ENCODE measurements at places on chromosomes 1 and 21.
A peak's percentile ranks its signal among the peaks of the same experiment; 100 is the strongest.

GRCh38 chr1:213720032-213720431 lies 267.7 kb upstream of the PROX1 start:
- no peak for DNase-seq

GRCh38 chr1:84624876-84625275 lies 50.6 kb upstream of the CTBS start:
- no peak for DNase-seq

DNA sequence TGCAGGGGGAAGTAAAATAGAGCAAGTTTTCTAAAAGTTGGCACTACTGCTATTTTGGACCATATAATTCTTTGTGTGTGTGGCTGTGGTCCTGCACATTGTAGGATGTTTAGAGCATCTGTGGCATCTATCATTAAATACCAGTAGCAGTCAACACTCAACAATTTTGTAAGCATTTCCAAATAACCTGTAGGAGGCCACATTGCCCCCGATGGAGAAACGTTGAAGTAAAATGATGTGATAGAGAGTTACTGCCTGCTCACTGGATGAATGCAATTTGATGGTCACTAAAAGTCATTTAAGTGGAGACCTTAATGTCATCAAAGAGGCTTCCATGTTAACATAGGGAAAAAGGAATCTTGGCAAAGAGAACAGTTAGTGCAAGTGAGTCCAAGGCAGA lies 560.8 kb downstream of the NEGR1 start:
- no peak for DNase-seq

- no peak for DNase-seq
Observed at GRCh38 chr1:221839321-221839720, 97.4 kb upstream of the DUSP10 start.

GRCh38 chr21:40331172-40331571 lies 463.9 kb downstream of the PCP4 start:
- no peak for DNase-seq

GRCh38 chr1:39214714-39214997 lies 10.2 kb downstream of the MACF1 start:
- DNase-seq: no peak

DNA sequence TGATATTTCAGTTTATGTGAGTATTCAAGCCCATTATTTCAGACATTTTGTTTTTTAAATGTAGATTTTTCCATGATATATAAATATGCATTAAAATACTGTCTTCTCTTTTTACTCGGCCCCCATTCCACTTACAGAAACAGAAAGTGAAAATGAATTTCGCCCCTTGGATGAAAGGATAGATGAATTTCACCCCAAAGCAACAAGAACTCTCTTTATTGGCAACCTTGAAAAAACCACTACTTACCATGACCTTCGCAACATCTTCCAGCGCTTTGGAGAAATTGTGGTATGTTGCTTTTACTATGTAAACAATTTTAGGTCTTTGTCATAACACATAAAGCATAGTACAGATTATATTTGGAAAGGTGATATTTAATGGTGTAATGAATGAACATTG lies 59.9 kb downstream of the ZBTB17 start:
- no peak for DNase-seq

DNA sequence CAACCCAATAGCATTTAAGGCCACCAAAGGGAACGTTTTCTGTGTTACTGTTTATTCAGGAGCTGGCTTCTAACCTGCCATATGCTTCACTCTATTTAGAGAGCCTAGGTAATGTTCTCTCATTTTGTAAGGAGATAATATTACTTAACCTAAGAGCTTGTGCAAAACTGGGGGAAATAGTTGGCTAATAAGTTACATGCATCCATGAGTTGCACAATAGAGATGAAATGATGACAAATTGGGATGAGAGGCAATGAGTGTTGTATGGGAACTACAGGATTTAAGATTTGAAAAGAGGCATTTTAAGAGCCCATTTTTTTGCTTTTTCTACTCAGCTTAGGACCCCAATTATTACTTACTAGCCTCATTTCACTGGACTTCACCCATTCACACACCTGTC lies 151.0 kb downstream of the ST6GALNAC3 start:
- no peak for DNase-seq

- DNase-seq: no peak
Observed at GRCh38 chr1:226882631-226883409, 12.4 kb downstream of the PSEN2 start.

DNA sequence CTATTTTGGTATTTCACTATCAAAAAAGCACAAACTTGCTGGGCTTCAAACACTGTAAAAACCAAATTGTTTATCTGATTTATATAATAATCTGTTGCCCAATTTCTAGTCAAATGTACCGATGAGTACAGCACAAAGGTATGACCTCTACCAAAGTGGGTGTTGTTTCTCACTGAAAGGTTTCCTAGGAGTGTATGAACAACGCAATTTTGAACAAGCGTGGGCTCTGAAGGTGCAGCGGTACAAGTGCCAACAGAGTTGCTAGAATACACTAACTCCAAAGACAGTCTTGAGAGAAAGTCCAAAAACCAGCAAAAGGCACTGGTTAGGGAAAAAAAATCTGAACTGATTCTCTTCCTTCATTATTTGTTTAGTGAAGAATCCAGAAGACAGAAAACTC lies 130.4 kb downstream of the ATP1B1 start:
- DNase-seq: no peak

DNA sequence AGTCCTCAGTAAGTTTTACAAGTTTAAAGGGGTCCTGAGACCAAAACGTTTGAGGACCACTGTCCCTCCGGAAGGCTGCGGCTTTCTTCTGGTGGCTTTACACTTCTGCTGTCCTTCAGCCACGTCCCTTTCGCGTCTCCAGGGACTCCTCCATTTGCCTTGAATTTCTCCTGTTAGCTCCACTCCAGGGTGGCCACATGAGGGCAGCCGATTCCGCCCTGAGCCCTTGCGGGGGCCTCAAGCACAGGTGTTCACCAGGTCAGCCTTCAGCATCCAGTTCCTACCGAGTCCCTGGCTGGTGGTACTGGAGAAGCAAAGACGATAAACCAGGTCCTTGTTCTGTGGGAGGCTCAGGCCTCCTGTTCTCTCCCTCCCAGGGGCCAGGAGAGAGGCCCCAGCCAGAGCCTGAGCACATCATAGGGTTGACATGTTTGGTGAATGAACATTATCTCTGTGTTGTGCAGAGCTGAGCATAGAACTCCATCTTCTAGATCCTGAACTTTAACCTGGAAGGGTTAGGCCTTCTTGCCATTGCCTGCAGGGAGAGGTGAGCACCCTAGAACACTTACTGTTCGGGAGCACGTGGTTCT lies 27.4 kb upstream of the COQ8A start:
- no peak for DNase-seq

GRCh38 chr1:203112475-203112874 lies 15.1 kb upstream of the ADORA1 start:
- no peak for DNase-seq

DNA sequence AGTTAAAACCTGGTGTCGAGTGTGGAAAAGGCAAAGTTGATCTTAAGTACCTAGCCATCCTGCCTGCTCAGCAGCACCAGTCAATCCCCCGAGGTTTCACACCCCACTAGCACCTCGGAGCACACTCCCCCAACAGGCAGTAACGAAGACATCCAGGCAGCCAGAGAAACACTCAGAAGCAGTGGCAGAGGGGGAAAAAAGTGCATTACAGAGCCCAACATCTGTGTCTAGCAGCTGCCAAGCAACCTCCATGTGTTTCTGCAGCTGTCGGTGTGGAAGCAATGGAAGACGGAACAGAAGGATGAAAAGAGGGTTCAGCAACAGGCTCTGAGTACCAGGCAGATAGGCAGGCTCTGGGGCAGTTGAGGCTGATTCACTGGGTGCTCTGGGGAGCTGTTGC lies 73.4 kb upstream of the PROX1 start:
- DNase-seq: no peak

DNA sequence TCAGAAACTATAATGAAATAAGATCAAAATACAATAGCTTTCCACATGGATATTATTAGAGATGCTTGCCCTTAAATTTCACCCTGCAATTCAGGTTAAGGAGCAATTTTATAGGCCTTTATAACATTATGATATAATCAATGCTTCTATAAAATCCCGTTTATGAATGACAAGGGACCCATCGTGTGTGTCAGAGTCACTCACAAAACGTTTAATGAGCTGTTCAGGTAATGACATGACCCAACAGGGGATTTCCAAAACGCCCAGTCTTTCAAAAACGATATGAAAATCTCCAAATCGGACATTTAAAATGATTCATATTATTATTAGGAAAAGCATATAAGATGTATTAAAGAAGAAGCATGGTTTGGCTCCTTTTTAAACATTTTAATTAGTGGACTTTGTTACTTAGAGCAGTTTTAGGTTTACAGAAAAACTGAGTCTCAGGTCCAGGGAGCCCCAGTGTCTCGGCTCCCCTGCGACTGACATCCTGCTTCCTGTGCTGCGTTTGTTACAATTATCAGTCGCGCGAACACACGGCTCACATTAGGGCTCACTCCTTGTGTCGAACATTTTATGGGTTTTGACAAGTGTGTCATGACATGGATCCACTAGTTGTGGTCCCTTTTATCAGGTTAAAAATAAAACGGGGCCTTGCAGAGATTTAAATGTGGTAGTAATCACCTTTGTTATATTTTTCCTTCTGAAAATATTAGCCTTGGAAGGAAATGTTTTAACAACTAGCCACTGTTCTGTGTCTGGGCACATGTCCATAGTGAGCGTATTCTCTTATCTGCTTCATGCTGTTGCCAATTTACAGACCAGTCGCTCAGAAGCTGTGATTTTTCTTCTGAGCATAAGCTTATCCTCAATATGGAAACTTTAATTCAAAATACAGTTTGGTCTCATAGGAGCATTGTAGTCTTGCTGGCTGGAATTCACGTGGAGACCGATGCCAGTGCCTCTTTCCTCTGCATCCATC lies 52.0 kb upstream of the POFUT2 start:
- DNase-seq: no peak

GRCh38 chr1:38586993-38587646 lies 272.5 kb downstream of the RRAGC start:
- DNase-seq: no peak

DNA sequence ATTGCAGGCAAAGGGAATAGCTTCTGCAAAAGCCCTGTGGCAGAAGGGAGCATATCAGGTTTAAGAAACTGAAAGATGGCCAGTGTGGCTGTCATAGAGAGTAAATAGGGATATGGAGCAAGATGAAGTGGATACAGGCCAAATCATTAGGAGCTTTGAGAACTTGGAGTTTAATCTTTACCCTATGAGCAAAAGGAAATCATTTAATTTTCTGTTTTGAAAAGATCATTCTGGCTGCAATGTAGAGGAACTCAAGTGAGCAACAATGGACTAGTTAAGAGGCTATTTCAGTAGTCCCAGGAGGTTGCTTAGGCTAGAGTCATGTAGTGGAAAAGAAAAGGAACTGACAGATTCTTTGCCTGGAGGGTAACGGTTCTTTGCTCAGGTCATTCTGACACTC lies 47.2 kb downstream of the RAP1A start:
- no peak for DNase-seq

- DNase-seq: no peak
Observed at GRCh38 chr1:227890451-227891222, 57.1 kb downstream of the WNT9A start.

GRCh38 chr1:46484783-46485490 lies 4.7 kb upstream of the DMBX1 start:
- DNase-seq: no peak

GRCh38 chr1:201714542-201715329 lies 114.2 kb upstream of the IPO9 start:
- peak; percentile 99 for DNase-seq

DNA sequence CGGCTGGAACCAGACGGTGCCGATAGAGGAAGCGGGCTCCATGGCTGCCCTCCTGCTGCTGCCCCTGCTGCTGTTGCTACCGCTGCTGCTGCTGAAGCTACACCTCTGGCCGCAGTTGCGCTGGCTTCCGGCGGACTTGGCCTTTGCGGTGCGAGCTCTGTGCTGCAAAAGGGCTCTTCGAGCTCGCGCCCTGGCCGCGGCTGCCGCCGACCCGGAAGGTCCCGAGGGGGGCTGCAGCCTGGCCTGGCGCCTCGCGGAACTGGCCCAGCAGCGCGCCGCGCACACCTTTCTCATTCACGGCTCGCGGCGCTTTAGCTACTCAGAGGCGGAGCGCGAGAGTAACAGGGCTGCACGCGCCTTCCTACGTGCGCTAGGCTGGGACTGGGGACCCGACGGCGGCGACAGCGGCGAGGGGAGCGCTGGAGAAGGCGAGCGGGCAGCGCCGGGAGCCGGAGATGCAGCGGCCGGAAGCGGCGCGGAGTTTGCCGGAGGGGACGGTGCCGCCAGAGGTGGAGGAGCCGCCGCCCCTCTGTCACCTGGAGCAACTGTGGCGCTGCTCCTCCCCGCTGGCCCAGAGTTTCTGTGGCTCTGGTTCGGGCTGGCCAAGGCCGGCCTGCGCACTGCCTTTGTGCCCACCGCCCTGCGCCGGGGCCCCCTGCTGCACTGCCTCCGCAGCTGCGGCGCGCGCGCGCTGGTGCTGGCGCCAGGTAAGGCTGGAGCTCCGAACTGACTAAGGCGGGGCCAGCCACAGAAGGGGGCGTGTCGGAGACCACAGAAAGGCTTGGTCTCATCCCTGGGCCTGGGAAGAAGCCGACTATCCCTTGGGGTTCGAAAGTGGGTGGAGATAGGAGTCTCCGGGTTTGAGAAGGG lies 486 bp downstream of the SLC27A3 start:
- DNase-seq: peak; percentile 19

GRCh38 chr1:182829285-182829932 lies 9.7 kb upstream of the DHX9 start:
- no peak for DNase-seq
